ENCODE measurements at places on chromosomes 7 and 10.

DNA sequence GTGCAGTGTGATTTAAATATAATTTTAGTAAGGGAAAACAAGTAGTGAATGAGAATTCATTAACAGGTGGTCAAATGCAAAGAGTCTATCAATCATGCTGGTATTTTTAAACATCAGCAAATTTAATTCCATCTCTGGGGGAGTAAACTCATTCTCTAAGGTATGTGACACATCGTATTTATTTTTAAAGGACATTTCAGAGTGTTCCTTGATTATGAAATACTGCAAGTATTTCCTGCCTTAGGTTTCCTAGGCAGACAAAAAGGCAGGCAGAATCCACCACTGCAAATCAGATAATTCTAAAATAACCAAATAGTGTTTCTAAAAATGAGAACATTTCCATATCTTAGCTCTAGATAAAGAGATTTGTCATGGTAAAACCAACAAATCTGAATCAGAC lies 193.8 kb downstream of the LRRTM3 start:
- no peak for DNase-seq

DNA sequence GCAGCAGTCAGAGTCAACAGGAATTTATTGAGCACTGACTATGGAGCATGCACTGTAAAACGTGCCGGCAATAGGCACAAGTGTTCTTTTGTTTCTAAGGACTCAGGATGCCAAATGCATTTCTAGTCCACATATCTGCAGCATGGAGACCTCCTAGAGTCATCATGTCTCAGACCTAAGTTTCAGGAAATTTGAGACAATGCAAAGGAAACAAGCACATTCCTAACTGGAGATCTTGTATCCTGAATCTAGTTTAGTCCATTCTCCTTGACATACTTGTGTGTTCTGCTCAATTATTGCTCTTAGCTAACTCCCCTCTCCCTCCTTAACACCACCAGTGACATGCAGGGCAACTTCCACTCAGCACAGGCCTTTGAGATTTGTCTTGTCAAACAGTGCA lies 173.2 kb downstream of the ZNF438 start:
- peak; percentile 42 for DNase-seq

DNA sequence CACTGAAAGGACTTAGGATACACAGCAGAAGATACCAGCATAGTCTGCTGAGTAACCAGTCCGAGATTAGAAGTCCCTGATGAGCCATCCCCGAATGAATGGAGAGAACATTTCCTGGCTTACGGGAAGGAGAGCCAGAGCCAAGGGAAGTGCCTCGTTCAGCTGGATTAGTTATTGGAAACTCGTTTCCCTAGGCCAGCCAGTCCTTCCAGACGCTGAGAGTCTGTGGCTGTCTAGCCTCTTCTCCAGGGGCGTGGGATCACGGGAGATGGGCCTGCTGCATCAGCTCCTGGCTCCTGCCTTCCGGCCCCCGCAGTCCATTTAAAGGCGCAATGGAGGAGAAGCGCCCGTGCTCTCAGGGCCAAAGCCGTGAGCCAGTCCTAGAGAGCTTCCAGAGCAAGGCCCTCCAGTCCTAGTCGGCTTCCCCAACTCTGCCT lies 712.8 kb downstream of the PARD3 start:
- DNase-seq = peak; percentile 82

DNA sequence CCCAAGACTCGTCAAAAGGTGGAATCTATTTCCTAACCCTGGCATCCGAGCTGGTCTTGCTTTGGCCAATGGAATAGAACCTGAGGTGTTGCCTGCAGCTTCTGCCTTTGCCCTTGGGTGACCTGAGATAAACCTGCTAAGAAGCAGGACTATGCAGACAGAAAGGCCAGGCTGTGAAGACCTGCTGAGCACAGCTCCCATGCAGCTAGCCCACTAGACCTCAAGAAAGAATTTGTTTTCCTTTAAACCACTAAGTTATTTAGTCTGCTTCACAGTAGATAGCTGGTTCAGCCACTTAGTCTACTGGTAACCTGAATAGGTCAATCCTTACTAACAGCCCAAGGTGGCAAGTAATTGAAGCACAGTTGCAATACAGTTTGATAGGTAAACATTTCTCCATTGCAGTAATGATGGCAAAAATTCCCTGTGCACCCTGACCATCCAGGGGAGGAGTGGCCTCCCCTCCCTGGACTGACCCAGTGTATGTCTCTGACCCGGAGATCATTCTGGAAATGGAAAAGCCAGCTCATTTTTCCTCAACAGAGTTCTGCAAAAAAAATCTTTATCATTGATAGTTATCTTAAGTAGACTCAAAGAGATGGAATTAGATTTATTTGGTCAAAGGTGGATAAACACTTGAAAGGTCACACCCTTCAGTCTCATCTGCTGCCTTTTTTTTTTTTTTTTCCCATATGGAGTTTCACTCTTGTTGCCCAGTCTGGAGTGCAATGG lies 20.0 kb downstream of the TNS3 start:
- no peak for DNase-seq

GRCh38 chr7:289209-289755 lies 688 bp upstream of the FOXL3 start:
- no peak for DNase-seq

DNA sequence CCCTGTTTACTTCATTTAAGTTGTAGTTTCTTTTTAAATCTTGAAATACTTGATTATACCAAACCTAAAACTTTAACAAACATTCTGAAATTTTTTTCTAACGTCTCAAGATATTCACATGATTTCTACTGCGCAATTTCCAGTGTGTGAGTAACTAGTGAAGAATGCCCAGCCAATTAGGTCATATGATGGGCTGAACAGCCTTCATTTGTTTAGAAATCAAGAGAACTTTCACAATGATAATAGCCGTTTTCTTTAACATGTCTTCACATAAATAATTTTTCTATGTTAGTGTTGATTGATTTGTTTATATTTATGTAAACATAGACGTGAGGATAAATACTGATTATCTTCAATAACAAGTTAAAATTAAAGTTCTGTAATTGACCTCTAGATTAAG lies 21.8 kb downstream of the STAM start:
- peak; percentile 82 for DNase-seq

GRCh38 chr7:42285383-42285824 lies 48.4 kb upstream of the GLI3 start:
- peak; percentile 9 for DNase-seq

All from foreskin fibroblast (primary cell).